ENCODE measurements at places on chromosomes 1 and 21.

DNA sequence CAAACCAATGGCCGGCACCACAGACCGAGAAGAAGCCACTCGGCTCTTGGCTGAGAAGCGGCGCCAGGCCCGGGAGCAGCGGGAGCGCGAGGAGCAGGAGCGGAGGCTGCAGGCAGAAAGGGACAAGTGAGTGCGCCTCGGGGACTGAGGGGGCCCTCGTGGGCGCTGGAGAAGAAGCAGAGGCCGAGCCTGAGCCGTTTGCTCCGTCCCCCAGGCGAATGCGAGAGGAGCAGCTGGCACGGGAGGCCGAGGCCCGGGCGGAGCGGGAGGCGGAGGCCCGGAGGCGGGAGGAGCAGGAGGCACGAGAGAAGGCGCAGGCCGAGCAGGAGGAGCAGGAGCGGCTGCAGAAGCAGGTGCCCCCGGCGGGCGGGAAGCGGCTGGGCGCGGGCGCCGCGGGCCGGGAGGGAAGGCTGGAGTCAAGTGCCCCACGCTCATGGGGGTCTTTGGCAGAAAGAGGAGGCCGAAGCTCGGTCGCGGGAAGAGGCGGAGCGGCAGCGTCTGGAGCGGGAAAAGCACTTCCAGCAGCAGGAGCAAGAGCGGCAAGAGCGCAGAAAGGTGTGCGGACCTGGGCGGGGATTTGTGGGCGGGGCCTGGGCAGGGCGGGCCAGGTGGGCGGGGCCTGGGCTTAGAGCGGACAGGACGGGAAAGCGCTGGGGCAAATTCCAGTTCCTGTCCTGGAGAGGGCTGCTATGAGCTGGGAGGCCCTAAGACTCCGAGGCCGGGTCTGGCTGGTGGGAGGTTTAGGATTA lies 22.7 kb downstream of the MAP7D1 start:
- no peak for DNase-seq

GRCh38 chr1:245870698-245871097 lies 636.4 kb downstream of the SMYD3 start:
- no peak for DNase-seq

GRCh38 chr1:36419140-36419539 lies 21.4 kb upstream of the LSM10 start:
- no peak for DNase-seq

DNA sequence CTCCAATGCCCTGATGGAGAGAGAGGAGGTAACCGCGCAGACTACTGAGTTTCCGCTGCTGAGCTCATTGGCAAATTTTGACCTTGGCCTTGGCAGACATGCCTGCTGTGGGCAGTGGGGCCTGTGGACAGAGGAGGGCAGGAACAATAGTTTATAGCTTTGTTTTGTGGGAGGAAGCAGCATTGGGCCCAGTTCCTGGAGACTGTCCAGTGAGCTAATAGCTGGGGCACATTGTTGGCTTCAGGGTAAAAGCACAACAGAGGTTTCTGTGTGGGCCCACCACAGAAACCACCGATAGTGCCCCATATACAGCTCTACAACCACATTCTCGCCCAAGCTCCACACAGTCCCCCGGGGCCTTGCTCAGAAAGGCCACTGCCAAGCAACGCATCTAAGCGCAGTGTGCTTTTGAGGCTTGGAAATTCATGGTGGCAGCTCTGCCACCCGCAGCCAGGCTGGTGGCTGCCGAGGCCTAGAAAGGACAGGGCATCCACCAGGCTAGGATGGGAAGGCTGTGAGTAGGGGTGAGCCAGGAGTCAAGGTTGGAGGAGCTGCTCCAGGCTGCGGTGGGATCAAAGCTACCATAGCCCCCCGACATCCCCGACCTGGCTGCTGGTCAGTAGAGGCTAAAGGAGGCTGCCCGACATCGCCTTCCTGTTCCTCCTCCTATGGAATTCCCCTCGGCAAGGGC lies 43.2 kb downstream of the NEK2 start:
- no peak for DNase-seq

DNA sequence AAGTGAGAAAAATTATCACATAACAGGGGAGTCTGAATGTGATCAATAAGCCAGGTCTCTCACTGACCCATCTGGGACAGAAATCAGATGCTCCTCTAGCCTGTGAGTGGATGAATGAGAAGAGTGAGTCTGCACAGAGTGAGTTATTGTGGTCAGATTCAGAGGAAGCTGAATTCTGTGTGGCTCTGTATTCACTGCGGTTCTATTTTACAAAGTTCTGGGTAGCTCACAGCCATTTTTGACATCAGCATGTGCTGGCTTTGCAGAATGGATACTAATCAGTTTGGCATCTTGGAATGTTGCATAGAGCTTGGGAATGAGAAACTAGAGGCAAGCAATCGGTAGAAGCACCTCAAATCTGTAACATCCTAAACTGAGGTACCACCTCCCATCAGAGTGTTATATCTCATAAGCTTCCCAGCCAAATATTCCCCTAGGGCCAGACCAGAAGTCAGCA lies 3.8 kb downstream of the COLGALT2 start:
- no peak for DNase-seq

- no peak for DNase-seq
Observed at GRCh38 chr1:37923551-37923889, 23.3 kb downstream of the INPP5B start.

- no peak for DNase-seq
Observed at GRCh38 chr21:44495611-44496563, 40.6 kb downstream of the LRRC3 start.

DNA sequence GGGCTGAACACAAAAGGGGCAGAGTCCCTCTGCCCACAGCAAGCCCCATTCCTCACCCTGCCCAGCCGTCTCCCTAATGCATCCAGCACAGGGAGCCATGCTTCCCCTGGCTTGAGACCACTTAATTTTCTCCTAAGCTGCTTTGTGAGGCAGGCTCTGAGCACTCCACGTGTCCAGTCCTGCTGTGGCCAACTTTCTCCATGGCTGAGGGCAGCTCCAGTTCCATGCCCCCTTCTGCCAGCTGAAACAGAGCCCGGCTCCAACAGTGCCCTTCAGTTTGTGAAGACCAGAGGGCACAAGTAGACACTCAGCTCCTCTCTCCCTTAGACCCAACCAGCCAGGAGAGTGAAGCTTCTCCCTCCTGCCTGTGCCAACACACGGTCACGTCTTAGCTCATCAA lies 33.8 kb downstream of the PLEKHA6 start:
- DNase-seq, result no peak

All from NCI-H1417 (cell line).